ENCODE measurements at places on chromosomes 2 and 18. TPM values are rescaled to one million over a fixed set of nuclear protein-coding genes. Genes with fewer than 3 reads are reported as not detected.

DNA sequence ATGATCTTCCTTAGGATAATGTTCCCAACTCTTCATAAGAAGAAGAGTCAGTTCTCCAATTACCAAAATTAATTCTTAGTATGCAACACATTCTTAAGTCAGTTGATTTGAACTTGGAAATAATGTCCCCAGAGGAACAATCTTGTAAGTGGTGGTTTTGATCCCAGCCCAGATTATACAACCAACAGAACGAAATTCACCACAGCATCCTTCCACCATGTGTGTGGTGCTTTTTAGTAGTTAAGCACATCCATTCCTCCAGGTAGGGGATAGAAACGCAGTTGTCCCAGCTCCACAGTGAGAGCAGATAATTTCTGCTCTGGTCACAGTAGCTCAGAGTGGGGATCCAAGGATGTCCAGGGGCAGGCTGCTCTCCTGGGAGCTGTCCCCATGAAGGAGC is 161.7 kb upstream of the SLC39A10 start:
- DNase-seq = no peak
- H3K4me3 ChIP-seq = no peak overlapping the region
- H3K27ac ChIP-seq = no peak overlapping the region
- H3K4me1 ChIP-seq = no peaks in the 10 kb centered on the region
- no peaks in the 10 kb centered on the region for H3K36me3 ChIP-seq
- no peaks in the 10 kb centered on the region for H3K27me3 ChIP-seq

GRCh38 chr2:170396799-170397459 is 219.0 kb downstream of the MYO3B start:
- H3K4me1 ChIP-seq = no peaks in the 10 kb centered on the region
- H3K36me3 ChIP-seq = no peaks in the 10 kb centered on the region
- DNase-seq = no peak
- no peaks in the 10 kb centered on the region for H3K27me3 ChIP-seq

DNA sequence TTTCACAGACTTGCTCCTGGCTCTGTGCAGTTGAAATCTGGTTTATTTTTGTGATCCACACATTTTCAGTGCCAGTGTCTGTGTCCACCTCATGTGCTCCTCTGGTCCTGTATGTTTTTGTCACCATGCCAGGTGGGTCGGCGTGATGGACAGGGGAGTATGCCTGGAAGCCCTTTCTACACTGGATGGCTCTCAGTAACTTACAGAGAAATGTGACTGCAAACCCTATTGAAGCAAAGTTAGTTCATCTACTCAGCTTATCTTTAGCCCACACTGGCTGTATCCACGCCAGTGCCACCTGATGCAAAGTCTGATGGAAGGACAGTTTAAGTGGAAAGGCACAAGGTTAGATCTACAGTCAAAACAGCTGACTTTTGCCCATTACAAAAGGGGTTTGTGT is 4.3 kb downstream of the IMPA2 start:
- H3K27ac ChIP-seq = no peak overlapping the region
- H3K27me3 ChIP-seq = no peaks in the 10 kb centered on the region
- peaks cover 5% of the 10 kb centered on the region for H3K36me3 ChIP-seq
- peaks cover 22% of the 10 kb centered on the region for H3K4me1 ChIP-seq
- no peak overlapping the region for H3K4me3 ChIP-seq

DNA sequence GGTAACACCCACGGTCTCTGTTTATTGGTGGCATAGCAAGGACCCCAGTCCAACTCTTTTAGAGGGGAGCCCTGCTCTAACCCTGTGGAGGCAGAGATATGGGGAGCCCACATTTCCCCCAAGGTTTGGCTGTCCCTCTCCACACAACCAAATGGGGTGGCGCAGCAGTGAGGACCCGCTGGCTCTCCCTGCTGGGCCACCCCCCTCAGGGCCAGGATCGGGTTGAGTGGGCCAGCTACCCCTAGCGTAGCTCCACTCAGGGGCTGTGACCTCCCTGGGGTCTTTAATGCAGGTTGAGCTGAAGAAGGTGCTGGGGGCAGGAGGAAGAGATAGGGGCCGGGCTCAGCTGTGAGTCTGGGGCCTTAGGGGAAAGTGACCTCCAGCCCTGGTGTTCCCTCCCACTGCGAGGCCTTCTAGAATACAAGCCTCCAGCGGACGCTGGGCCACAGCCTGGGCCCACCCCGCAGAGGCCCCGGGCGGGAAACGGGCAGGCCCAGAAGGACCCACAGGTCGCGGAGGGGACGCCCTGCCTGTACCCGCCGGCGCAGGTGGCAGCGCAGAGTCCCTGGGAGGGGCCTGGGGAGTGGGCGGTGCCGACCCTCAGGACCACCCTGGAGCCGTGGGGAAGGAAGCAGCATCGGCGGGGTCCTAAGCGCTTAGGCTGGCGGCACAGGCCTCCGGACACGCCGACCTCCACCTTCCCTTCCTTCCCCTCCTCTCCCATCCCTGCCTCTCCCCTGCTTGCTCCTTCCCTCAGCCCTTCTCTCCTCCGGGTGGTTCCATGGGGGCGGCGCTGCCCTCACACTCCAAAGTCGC is 9.6 kb downstream of the CROCC2 start:
- DNase-seq = no peak
- no peaks in the 10 kb centered on the region for H3K27me3 ChIP-seq
- no peak overlapping the region for H3K27ac ChIP-seq
- no peaks in the 10 kb centered on the region for H3K36me3 ChIP-seq

GRCh38 chr2:36587556-36587955 is 10.4 kb downstream of the FEZ2 start:
- peaks cover 41% of the 10 kb centered on the region for H3K36me3 ChIP-seq
- H3K27me3 ChIP-seq = no peaks in the 10 kb centered on the region
- no peak overlapping the region for H3K27ac ChIP-seq

DNA sequence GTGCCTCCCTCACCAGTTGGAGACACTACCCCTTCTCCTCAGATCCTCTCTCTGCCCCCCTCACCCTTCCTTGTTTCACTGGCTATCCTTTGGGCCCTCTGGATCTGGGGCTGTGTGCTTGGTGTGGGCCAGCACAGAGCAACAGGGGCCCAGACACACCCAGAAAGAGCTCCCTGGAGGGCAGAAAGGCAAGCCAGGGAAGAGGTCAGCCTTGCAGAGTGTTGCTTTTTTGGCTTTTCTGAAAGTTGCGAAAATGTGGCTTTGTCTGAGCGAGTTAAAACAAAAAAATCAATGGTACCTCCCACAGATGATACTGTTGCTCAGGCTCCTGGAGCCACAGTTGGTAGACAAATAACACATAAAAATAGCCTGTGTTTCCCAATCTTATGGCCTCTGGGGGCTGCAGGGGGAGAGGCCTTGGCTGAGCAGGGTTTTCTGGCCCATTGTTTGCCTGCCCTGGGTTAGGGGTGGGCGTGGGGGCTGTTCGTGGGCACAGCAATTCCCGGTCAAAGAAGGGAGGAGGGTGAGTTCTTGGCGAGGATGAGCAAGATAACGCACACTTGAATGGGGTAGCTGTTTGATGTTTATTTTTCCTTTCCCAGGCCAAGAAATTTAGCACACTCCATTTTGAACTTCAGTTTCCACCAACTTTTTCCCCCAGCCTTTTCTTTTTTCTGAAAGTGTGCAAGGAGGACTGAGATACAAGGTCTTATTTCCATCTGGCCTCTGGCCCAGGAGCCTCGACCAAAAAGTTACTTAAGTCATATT is 167.0 kb upstream of the HAAO start:
- no peak for DNase-seq
- no peaks in the 10 kb centered on the region for H3K36me3 ChIP-seq
- no peak overlapping the region for H3K4me3 ChIP-seq
- H3K27ac ChIP-seq = no peak overlapping the region

DNA sequence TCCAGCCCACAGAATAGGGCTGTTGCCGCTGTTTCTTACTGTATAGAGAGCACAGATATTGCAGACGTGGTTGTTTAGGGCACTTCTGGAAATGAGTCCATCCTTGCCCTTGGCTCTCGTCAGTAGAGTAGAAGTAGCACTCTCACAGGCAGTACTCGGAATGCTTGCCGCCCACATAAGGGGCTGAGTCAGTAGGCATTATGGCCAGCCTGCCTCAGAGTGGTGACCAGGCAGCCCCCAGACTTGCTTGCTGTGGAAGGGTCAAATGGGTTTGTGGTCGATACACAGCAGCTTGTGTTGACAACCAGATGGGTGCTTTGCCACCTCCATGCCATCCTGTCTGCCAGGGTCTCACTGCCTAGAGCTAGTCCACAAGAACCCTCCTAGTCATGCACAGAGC is 38.7 kb downstream of the PLEKHB2 start:
- no peak overlapping the region for H3K4me3 ChIP-seq
- no peaks in the 10 kb centered on the region for H3K27me3 ChIP-seq

- H3K27ac ChIP-seq = no peak overlapping the region
- H3K4me3 ChIP-seq = peak overlapping the region; percentile 75
- H3K4me1 ChIP-seq = peaks cover 4% of the 10 kb centered on the region
These were observed 228.7 kb downstream of the HAUS1 start for GRCh38 chr18:46332921-46333341.

DNA sequence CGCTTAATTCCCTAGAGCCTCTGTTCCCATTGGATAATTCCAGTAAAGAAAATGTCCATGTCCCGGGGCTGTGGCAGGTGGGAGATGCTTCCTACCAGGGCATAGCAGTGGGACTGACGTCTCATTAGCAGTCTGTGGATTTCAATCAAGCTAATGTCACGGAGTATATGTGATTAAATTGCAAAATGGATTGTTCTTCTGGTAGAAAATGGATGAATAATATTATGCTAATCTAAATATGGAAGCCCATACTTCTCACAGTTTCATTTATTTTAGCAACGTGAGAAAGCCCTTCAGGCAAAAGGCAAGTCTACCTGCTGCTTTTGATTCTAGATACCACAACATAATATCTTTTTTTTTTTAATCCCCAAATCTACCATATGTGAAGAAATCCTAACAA is 185.5 kb downstream of the DNER start:
- no peaks in the 10 kb centered on the region for H3K4me1 ChIP-seq
- H3K27ac ChIP-seq = no peak overlapping the region
- no peak for DNase-seq
- no peak overlapping the region for H3K4me3 ChIP-seq

DNA sequence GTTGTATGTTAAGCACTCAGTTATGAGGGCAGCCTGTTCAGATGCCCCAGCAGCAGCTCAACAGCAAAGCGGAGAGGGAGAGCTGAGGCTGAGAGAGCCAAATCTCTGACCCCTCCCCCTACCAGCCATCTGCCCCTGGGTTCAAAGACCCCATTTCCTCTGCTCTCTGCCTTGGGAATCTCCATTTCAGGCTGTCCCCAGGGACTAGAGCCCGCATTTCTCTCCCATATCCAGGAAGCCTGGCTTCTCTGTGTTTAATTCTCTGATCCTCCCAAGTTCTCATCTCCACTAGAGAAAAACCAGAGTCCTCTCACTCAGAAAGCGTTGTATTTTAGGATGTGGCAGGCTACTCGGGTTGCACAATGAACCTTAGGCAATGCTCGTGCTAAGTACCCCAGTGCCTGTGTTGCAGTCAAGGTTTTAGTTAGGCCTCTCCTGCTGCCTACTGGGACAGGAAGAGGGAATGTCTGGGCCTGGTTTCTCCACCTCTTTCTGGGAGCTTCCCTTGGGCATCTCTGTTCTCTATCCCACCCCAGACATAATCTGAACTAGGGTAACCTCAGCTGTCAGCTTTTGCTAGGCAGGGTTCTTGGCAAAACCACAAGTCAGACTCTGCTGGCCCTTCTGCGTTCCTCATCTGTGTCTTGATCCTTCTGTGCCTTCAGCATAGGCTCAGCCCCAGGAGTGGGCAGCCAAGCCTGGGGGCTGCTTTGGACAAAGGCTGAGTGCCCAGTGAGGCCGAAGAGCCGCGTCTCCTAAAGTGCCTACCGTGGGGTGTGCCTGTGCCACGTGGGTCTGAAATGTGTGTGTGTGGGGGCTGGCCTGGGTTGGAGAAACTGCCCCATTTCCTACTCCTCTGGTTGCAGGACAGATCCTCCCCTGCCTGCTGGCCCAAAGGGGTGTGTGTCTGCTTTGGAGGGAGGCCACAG is 96.8 kb downstream of the STPG4 start:
- H3K36me3 ChIP-seq = no peaks in the 10 kb centered on the region
- DNase-seq = no peak
- peaks cover 13% of the 10 kb centered on the region for H3K4me1 ChIP-seq
- no peak overlapping the region for H3K4me3 ChIP-seq
- H3K27ac ChIP-seq = no peak overlapping the region

The ANKRD30BL gene
- not detected for total RNA-seq

The SLC30A3 gene
- 2.5 TPM for total RNA-seq

The LRRC30 gene
- total RNA-seq = not detected

The SATB2 gene
- total RNA-seq = 23.0 TPM

The LIMS4 gene
- 0.55 TPM for total RNA-seq

Data from H9 (cell line).